ENCODE measurements at places on chromosomes 1 and 21. TPM values are rescaled to one million over a fixed set of nuclear protein-coding genes. Genes with fewer than 3 reads are reported as not detected.
A peak's percentile ranks its signal among the peaks of the same experiment; 100 is the strongest.

DNA sequence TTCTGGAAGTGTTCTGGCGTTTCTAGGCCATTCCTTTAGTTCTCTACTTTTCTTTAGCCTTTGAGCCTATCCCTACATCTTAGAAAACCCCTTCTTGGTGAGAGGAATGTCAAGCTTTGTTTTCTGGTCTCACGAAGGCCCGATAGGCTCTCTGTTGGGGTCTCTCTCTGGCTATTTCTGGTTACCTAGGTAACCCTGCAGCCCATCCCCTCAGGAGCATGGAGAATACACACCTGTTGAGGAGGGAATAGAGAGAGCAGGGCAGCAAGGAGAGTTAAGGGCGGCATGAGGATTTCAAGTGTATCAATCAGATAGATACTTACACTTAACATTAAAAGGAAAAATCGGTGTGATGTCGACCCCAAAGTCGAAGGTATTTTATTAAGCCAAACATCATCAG lies 45.7 kb downstream of the LRRC8D start:
- no peak for DNase-seq

Gene XKR8
- total RNA-seq: 3.9 TPM

GRCh38 chr1:50343323-50343722 lies 79.9 kb downstream of the DMRTA2 start:
- DNase-seq: no peak

DNA sequence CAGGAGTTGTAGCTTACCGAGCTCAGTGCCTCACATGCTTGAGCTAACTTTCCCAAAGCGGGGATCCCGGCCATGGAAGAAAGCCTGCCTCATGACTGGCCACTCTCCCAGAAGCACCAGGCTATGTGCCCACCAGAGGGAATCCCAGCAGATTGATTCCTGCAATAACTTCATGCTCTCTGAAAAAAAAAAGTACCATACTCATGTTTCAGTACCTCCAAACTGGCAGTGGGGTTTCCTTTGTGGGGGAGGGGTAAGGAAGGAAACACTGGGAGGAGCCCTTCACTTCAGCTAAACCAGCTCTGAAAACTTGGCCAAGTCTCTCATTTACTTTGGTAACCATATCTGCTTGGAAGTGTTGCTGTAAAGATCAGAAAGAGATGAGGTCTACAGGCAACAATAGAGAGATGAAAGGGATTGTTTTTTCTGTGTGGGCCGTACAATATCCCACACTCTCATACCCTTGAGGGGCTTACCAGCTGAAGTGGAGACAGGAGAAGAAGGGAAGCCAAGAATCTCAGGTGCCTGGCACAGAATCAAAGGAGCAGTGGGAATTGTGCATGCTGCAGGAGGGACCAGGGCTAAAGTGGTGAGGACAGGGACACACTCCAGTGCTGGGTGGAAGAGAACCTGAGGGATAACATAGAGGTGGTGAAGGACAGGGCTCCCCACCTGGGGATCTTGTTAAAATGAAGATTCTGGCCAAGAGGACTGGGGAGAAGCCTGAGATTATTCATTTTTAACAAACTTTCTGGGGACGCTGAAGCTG lies 42.4 kb upstream of the TACSTD2 start:
- DNase-seq: no peak

Gene SLAMF6
- total RNA-seq: not detected

Gene GBP7
- not detected for total RNA-seq

Gene TRIM67
- total RNA-seq: 0.39 TPM

DNA sequence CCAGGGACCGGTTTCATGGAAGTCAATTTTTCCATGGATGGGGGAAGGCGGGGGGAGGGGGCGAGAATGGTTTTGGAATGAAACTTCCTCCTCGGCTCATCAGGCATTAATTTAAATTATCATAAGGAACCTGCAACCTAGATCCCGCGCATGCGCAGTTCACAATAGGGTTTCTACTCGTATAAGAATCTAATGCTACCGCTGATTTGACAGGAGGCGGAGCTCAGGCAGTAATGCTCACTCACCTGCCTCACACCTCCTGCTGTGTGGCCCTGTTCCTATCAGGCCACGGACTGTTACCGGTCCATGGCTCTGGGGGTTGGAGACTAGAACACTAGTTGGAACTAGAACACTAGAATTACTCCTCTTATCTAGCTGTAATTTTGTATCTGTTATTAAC lies 38.0 kb downstream of the PRRX1 start:
- DNase-seq: no peak

- DNase-seq: no peak
Observed at GRCh38 chr1:181577475-181577874, 94.2 kb downstream of the CACNA1E start.

Gene KRTAP11-1
- total RNA-seq: not detected

Gene IL22RA1
- total RNA-seq: not detected

DNA sequence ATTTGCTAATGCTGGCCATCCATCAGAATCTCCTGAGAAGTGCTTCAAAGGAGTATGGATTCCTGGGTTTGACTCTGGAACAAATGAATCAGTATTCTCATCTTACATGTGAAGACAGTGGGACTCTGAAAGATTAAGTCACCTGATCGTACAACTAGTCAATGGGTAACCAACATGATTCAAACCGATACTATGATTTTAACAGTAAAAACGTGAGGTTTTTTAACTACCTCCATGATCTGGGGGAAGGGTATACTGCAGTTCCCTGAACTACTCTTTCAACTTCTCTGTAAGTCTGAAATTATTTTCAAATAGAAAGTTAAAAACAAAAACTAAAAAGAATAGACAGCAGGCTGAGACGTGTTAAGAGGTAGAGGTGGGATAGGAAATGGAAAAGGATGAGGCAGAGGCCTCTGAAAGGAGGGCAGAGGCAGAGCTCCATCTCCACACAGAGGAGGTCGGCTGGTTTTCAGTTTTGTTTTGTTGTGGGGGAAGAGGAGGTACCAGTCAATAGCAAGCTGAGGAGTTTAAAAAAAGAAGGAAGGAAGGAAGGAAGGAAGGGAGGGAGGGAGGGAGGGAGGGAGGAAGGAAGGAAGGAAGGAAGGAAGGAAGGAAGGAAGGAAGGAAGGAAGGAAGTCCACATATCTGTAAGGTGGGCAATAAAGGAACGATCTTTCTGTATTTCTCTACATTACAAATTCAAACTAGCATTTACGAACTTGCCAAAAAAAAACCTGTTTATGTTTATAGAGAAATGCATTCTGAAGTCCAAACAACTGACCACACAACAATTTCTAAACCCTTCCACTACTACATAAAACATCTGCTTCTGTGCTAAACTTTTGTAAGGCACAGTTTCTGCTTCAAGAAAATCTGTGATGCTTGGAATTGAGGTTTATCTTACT lies 213.1 kb downstream of the RERE start:
- DNase-seq: no peak

DNA sequence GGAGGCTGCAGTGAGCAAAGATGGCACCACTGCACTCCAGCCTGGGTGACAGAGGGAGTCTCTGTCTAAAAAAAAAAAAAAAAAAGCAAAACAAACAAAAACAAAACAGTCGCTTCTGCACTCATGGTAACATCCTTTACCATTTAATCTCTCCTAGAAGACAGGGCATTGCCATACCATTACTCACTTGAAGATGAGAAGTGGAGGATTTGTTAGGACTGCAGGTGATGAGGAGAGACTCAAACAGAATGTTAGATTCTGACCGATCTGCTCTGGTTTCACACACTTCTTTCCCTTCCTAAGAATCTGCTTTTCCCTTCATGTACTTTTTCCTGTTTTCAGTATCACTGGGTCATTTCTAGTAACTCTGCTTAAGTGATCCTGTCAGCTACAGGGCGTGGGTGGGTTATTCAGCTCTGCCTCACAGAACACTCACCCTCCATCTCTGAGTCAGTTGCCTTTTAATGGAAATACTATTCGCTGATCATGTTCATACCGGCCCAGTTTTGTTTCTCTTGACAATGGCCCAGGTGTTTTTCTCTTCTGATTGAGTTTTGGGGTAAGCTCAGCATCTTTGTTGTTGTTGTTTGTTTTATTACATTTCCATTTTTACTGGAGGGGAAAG lies 148.0 kb upstream of the ERG start:
- no peak for DNase-seq

Gene ADAMTS5
- 65.0 TPM for total RNA-seq

GRCh38 chr1:59219916-59220315 lies 77.0 kb upstream of the FGGY start:
- DNase-seq: no peak

Gene SLC6A9
- 49.4 TPM for total RNA-seq

DNA sequence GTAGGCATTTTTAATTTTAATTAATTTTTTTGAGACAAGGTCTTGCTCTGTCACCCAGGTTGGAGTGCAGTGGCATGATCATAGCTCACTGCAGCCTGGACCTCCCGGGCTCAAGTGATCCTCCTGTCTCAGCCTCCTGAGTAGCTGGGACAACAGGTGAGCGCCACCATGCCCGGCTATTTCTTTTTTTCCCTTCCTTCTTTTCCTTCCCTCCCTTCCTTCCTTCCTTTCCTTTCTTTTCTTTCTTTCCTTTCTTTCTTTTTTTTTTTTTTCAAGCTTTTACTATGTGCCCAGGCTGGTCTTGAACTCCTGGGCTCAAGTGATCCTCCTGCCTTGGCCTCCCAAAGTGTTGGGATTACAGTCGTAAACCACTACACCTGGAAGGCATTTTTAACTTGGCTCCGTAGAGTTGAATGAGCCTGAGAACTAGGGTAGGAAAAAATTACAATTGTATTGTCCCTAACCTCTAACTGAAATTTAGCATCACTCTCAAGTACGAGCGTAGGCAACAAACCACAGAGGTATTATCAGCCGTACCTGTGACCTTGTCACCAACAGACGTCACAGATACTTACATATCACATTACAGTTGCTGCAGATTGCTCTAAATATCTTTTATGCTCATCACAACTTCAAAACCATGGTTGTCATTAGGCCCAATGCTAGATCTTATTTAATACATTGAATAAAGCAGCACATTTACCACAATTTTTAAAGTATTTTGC lies 8.0 kb downstream of the RUNX3 start:
- DNase-seq: no peak

GRCh38 chr21:28482657-28483056 lies 510.0 kb downstream of the LTN1 start:
- no peak for DNase-seq

Gene FAM167B
- 2.8 TPM for total RNA-seq

DNA sequence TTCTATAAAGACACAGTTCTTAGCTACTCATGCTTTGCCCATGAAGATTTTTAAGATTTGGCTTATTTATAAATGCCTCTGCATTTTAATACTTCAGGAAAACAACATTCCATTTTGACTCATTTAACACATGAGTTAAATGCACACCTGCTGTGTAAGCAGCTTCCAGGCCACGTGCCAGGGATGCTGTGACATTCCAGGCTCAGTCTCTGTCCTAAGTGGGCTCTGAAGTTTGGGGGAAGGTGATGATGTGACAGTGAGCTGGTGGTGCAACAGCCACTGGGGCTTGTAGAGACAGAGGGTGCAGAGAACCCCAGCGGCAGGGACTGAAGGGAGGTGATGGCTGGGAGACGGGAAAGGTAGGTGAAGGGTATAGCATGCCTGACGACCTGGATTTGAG lies 40.7 kb downstream of the HHAT start:
- peak; percentile 48 for DNase-seq

Gene FAM229A
- total RNA-seq: 8.5 TPM

DNA sequence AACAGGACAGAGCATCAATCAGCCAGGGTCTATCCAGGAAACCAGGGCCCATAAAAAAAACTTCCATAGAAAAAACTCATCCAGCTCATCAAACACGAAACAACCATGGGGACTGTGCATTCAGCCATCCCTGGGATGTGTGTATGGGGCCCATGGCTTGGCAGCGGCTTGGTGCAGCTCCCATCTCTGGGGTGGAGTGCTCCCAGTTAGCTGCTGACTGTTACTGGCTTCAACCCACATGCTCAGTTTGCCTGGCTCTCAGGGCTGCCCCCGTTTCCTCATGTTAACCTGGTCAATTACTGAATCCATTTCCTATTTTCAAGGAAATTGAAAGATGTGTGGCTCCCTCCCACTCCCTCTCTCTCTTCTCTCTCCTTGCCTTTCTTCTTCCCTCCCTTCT lies 37.3 kb upstream of the STUM start:
- DNase-seq: no peak

DNA sequence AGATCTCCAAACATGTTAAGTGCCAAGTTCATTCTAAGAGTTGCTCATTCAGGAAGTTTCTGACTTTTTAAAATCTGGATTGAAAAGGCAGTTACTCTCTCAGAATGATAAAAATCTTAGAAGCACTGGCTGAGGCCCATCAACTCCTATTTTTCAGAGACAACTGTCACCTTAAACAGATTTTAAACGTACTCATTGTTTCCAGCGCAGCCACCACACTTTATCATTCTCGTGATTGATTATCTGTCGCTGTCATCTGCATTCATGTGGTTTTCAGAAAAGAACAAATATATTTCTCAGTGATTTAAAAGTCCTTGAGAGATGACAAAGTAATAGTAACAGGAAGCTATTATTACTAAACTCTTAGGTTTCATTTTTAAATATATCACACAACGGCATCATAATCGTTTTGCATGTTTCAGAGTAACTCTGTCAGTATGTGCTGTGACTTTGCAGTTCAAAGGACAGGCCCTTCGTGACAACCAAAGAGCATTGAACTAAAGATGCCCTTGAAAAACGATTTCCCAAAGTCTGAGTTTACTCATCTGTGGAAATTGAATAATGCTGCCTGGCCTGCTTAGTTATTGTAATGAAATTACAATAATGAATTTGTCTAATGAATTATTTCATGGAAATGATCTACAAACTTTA lies 14.9 kb upstream of the KCNK1 start:
- no peak for DNase-seq

GRCh38 chr21:41894922-41895557 lies 15.9 kb upstream of the PRDM15 start:
- DNase-seq: no peak

Gene CCDC181
- total RNA-seq: 0.63 TPM

Gene KCNJ9
- not detected for total RNA-seq

Gene HP1BP3
- total RNA-seq: 231 TPM

- DNase-seq: no peak
Observed at GRCh38 chr1:8463144-8463927, 145.4 kb downstream of the SLC45A1 start.

- no peak for DNase-seq
Observed at GRCh38 chr1:175755516-175756070, 12.2 kb upstream of the TNR start.

DNA sequence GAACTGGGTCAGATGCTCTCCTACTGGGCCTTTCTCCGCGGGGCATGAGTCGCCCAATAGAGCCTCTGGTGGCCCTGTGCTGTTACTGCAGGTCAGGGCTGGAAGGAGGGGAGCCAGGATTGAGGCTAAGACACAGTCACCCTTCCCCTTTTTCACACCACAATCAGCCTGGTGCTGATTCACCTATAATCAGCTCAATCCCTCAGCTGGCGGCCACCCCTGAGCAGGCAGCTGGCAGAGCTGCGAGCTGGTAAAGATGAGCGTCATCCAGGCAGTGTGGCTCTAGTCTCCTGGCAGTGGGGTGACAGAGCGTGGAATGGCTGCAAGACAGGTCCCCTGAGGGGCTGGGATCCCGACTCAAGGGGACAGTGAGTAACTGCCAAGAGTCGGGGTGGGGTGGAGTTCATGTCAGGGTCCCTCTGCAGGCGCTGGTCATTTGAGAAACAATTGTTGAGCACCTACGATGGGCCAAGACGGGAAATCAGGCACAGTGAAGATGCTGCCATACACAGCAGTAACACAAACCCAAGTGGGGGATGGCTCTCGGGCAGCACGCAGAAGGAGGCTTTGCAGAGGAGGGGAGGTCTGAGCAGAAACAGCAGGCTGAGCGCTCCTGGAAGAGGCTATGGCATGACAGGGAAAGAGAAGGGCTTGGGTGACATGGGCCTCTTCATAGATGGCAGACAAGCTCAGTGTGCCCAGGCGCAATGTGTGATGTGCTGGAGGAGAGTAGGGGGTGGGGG lies 21.8 kb downstream of the ATF3 start:
- no peak for DNase-seq

Gene GNAT2
- not detected for total RNA-seq

- DNase-seq: no peak
Observed at GRCh38 chr1:155962599-155963211, 15.6 kb downstream of the ARHGEF2 start.
